ENCODE measurements at places on chromosomes 2 and 18.

DNA sequence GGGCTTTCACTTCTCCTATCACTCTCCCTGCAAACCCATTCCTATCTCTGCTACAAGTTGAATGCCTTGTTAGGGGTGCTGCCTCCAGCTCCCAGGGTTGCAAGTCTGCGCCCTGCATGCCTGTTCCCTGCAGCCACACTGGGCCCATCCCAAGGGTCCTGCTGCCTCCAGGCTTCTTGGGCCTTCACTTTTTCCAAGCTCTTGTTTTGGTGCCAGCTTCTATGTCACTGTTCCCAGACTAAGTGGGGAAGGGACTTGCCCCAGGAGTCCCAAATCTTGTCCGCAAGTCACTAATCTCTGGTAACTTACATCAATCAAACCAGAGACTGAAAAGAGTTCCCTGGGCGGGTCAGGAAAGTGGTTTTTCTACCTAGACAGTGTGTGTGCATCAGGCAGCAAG is 65.4 kb downstream of the ZCCHC2 start:
- DNase-seq: no peak

GRCh38 chr18:377088-377487 is 109.2 kb upstream of the THOC1 start:
- DNase-seq: peak; percentile 55

DNA sequence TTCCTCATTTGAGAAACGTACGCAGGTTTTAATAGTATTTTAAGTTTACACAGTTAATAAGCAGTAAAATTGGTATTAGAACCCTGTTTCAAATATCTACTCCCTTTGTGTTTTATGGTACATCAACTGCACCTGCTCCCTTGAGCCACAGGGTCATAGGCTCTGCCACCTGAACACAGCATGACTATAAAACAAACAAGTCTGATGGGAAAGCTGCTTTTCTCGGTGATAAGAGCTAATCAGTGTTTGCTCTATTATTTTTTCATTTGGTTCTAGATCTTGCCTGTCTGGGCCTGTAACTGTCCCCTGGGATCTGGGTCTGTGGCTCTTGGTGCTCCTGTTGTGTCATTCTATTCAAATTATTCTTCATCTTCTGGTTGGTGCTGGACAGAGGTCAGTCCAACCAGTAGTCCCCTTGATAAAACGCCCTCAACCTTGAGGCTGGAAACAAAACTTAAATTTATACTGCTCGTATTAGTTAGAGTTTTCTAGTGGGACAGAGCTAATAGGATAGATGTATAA is 314.8 kb upstream of the LRP1B start:
- no peak for DNase-seq

DNA sequence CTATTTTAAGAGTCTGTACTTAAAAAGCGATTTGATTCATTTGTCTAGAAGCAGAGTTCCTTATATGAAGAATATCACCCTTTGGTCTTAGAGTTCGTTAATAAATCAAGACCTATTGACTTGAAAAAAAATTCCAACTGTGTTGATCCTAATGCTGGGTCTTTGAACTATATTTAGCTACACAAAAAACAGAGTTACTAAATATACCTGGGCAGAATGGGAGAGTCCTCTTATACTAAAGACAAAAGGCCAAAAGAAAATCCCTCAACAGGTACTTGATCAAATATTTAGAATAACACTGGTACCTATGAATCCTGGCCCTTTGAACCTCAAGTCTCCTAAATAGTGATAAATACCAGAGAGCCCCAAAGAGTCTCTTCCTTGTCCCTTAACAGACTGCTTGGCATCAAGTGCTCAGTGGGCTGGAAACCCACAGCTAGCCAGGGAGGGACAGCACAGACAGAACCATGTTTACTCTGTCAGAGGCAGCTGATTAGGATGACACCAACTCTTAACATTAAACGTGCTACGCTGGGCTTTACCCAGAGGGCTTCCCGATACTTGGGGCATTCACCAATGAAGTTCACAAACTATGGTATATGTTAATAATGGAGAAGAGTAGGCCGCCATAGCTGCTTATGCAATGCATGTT is 95.1 kb downstream of the FIGN start:
- DNase-seq: no peak

- no peak for DNase-seq
Observed at GRCh38 chr2:152165780-152166179, 9.8 kb downstream of the STAM2 start.

- no peak for DNase-seq
Observed at GRCh38 chr2:207531032-207531952, 1.5 kb downstream of the CREB1 start.

DNA sequence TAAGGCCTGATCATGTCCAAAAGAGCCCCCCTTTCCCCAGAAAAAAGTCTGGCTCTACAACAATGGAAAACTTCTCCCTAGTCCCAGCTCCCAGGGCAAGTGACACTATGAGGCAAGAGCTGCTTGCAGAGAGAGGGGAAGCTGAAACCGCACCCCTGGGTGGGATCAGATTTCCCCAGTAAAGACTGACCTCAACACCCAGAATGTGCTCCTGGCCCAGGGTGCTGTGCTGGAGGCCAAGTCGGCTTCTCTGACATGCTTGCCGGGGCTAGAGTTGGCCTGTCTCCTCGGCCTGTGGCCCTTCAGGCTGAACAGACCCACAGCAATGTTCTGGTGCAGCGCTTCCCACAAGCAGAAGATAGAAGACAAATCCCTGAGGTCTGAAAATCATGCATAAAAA is 18.4 kb upstream of the ST8SIA3 start:
- no peak for DNase-seq

DNA sequence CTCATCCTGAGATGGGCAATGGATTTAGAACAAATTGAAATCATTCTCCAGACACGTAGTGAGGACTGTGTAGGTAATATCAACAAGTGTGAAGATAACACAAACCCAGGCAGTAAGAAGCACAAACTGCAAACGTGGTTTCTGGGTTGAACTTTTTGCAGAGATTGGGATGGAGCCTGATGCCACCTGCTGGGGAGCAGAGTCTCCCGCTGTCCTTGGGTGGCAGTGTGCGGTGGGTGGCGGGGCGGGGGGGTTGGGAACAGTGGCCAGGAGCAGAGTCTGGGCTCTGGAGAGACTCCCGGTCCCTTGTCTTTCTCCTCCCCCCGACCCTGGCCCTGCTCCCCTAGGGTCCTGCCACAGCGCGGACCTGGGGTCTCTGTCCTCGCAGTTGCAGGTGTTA is 19.5 kb downstream of the TRAF3IP1 start:
- no peak for DNase-seq

DNA sequence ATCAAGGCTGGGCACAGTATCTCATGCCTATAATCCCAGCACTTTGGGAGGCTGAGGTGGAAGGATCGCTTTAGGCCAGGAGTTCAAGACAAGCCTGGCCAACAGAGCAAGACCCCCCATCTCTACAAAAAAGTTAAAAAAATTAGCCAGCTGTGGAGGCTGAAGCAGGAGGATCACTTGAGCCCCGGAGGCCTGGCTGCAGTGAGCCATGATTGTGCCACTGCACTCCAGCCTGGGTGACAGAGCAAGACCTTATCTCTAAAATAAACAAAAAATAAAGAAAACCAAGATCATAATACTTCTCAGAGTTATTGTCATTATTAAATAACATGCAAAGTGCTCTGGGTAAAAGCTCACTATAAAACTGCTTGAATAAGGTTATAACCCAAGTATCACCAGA is 14.9 kb downstream of the IL1RN start:
- DNase-seq: no peak

DNA sequence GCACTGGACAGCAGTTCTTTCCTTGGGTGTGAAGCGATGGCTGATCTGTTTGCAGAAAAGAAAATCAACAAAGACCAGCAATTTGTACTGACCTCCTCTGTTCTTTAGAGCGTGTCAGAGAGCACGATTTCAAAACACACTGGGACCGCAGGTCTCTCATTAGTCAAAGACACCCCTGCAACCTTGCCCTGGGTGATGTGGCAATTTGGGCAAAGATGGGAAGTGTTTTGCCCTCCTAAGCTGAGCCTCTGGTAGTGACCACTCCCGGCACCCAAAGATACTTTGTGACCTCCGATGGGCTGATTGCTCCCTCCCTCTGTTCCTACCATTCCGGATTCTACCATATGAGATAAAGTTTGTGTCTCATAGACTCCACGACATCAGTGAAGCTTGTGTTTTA is 18.2 kb upstream of the CLIP4 start:
- DNase-seq: no peak

- no peak for DNase-seq
Observed at GRCh38 chr2:160201849-160202539, 1.9 kb upstream of the ITGB6 start.

DNA sequence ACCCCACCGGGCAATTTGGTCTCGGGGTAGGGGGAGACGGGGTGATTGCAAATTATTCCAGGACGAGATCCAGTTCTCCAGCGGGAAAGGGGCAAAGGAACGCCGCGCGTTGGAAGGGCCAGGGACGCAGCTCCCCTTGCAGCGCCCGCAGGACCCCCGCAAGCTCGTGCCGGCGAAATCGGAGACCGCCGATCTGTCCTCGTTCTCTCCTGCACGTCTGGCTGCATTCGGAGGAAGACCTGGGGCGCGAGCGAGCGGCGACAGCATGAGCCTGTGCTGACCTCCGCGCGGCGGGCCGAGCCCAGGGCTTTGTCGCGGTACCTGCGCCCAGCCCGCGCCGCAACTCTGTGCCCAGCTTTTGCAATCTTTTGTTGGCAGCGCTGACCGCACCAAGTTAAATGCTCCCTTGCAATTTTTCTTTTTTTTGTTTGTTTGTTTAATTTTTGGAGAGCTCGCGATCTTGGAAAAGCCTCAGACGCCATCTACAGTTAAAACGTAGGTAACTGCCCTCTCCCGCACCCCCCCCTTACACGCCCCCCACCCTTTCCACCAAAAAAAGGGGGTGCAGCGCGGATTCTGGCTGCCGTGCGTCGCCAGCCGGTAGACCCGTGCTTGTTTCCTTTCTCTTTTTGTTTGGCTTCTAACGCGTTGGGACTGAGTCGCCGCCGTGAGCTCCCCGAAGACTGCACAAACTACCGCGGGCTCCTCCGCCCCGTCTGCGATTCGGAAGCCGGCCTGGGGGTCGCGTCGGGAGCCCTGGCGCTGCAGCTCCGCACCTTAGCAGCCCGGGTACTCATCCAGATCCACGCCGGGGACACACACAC is 667 bp downstream of the TRIB2 start:
- peak; percentile 71 for DNase-seq

DNA sequence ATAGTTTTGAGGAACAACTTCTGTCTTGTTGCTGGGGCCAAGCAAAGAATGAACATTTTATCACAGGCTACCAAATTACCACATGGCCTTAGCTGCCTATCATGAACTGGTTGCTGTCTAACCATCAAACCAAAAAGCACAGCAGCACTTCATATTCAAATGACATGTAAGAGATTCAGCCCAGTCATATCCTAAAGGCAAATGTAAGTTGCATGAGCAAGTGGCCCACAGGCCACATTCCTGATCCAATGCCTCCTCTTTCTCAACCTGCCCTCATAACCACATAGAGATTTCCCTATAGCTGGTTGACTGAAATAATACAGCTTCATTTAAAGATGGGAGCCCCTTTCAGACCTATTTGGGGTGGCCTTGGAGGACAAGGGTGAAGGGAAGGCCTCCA is 572.3 kb downstream of the IRS1 start:
- DNase-seq: no peak

DNA sequence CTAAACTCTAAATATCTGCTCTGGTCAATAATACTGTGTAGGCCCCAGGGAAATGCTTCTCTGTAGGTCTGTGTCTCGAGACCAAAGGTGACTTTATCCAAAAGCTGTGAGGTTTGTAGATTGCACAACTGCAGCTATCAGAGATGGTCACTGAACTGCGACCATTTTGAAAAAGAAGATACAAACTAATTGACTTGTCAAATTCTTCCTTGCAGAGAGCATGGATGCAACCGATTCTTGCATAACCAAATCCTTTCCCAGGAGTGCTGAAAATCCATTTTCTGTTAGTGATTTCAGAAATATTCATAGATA is 155.8 kb downstream of the SH3BP4 start:
- DNase-seq: no peak

DNA sequence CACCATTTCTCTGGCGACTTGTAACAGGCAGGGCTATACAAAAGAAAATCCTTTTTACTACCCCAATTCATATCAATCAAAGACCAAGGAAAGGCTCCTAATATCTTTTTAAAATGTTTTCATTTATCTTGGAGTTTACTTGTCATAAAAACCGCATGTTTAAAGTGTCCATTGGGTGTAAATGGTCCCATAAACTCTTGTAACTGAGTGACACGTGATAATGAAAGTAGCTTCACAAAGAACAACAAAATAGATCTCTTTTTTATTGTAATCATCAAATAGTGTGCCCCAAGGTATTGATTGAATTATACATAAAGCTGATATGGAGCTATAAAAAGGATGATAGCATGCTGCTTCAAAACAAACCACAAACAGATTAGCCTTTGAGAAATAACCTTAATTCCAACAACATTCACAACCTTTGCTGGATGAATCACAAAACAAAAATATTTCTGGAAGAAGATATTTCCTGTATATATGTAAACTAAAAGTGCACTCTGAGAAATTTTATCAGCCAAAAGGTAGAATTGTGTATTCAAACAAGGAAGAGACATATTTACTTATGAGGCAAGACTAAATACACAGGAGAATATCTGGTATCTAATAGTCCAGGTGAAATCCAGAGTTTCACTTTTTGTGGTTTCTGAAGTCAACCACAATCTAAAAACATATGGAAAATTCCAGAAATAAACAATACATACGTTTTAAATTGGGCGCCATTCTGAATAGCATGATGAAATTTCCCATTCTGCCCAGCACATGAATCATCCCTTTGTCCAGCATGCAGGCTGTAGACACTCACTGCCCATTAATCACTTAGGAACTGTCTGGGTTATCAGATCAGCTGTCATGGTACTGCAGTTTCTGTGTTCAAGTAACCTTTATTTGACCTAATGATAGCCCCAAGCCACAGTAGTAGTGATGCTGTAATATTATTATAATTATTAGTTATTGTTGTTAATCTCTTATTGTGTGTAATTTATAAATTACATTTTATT is 237.5 kb downstream of the PIK3C3 start:
- no peak for DNase-seq

DNA sequence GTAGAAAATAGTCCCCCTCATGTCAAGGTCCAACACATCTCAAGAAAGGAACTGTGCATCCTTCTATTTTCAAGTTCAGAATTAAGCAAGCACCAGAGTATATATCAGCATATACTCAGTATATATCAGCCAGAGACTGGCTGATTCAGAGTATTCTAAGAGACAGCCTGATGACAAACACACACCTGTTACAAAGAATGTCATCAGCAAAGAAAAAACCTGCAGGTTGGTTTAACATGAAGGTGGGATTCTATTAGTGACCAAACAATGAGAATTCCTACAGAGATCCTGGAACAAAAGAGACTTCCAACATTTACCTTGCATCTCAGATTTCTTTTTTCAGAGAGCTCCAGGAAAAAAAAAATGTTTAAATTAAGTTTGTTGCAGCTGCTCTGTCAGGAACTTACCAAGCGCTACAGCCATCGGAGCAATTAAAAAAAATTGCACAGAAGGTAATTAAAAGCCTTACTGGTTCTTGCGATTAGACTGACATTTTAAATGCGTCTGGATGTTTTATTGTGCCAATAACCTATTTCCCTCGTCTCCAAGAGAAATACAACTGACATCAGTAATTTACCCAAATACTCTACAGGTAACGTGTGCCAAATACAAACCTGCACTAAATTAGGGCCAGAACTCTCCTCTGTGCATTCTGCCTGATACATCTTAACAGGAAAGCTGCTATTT is 218.1 kb downstream of the HNMT start:
- no peak for DNase-seq

Measured in AG10803 (cell line).